ENCODE measurements at places on chromosomes 6 and 20. TPM values are rescaled to one million over a fixed set of nuclear protein-coding genes. Genes with fewer than 3 reads are reported as not detected.

TSBP1 gene
- total RNA-seq = not detected

ZSCAN23 gene
- total RNA-seq = 0.36 TPM

UBD gene
- total RNA-seq = not detected

LINC00237 gene
- not detected for total RNA-seq

SAPCD1 gene
- not detected for total RNA-seq

RSPH9 gene
- total RNA-seq = 0.97 TPM

PGC gene
- not detected for total RNA-seq

BANF2 gene
- not detected for total RNA-seq

OOEP gene
- not detected for total RNA-seq

C20orf173 gene
- total RNA-seq = not detected

WFDC12 gene
- total RNA-seq = not detected

TMEM200A gene
- total RNA-seq = 2.8 TPM

SERPINB6 gene
- total RNA-seq = 115 TPM

DDAH2 gene
- 32.1 TPM for total RNA-seq

PRKN gene
- 1.1 TPM for total RNA-seq

All from cardiac atrium fibroblast (primary cell).